ENCODE measurements at places on chromosomes 2 and 18.

DNA sequence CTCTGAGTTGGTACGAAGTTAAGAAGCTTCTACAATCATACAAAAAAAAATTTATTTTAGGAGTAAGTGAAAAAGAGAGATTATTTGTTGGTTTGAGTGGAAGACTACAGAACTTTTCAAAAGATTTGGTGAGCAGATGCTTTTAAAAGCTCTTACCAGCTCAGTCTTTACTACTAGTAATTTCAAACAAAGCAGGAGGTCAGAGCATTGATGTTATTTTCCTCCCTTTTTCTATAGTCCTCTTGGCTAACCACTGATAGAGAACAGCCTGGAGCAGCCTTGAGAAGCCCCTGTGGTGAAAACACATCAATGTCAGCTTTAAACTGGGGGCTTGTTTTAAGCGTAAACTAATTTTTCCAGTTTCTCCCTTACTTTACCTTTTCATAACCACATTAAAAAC is 559.3 kb upstream of the CDH2 start:
- DNase-seq: no peak

DNA sequence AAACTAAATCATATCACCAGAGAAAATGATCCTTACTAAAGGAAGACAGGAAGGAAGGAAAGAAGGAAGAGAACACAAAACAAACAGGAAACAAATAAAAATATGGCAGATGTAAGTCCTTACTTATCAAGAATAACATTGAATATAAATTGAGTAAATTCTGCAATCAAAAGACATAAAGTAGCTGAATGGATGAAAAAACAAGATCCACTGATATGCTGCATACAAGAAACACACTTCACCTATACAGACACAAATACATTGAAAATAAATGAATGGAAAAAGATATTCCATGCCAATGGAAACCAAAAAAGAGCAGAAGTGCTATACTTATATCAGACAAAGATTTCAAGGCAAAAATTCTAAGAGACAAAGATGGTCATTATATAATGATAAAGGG is 18.0 kb upstream of the SRD5A2 start:
- DNase-seq: no peak

- no peak for DNase-seq
These were observed 37.7 kb downstream of the PSD4 start for GRCh38 chr2:113211226-113212105.

- DNase-seq: no peak
These were observed 19.6 kb upstream of the TDRD15 start for GRCh38 chr2:21104030-21104660.

DNA sequence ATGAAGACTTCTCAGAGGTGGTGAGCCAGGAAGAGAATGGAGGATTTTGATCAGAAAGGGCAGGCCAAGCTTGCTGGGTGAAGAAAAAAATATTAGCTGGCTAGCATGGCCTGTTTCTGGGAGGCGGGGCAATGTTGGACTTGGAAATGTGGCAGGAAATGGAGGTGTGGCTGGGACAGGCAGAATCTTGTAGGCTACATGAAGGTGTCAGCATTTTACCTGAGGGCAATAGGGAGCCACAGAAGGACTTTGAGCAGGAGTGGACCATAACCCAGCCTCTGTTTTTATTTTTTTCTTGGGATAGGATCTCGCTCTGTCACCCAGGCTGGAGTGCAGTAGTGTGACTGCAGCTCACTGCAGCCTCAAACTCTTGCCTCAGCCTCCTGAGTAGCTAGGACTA is 31.7 kb downstream of the EMX1 start:
- DNase-seq: no peak

GRCh38 chr2:210577263-210578071 is 21.1 kb downstream of the CPS1 start:
- peak; percentile 17 for DNase-seq

DNA sequence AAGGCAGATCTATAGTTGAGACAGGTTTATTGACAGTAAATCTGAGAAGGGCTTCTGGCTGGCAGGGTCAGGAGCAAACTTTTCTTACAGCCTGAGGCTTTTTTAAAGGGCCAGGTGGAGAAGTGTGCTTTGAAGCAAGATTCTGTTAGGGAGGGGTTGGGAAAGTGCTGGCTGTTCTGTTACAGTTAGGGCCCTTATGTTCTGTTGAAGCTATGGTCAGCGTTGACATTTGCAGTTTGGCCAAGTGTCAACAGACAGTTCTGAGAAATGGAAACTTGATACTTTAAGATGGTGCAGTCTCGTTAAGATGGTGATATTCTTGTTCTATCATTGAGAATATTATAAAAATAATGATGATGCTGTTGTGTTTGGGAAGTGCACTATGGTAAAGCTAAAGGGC is 154.2 kb downstream of the RDH14 start:
- DNase-seq: no peak

DNA sequence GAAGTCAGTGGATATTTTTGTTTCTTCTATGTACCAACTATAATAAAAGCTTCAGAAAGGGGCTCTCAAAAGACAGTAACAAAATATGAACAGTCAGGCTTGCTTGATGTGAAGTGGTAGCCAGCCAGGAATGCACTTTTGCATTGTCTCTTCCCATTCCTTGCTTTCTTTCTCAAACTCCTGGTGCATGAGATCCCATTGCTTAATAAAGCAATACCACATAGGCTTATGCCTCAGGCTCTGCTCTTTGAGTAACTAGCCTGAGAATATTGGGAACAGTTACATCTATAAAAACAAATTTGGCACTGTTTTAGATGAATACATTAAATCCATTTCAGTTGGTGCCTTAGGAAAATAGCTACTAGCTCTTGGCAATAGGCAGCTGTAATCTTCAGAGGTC is 62.6 kb upstream of the ST6GAL2 start:
- no peak for DNase-seq

- no peak for DNase-seq
These were observed 453.4 kb downstream of the KCNJ3 start for GRCh38 chr2:155151945-155152344.

DNA sequence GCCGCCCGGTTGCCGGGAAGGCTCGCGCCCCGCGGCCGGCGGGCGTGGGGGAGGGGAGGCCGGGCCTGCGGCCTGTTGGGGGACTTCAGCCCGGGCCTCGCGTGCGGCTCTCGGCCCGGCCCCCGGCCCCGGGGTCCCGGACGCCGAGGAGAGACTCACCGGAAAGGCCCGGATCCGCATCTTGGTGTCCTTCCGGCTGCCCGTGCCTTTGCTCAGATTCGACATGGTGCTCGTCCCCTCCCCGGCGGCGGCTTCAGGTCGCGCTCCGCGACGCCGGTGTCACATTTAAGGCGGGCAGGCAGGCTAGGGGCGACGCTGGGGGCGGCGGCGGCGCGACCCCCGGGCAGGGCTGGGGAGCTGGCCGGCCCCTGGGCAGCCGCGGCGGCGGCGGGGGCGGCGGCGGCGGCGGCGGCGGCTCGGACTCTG is 365 bp downstream of the CUL3 start:
- DNase-seq: peak; percentile 64

GRCh38 chr18:21443776-21444464 is 156.6 kb downstream of the ESCO1 start:
- no peak for DNase-seq

- no peak for DNase-seq
These were observed 432.0 kb downstream of the SETBP1 start for GRCh38 chr18:45112682-45113081.

- no peak for DNase-seq
These were observed 270.4 kb downstream of the TWIST2 start for GRCh38 chr2:239118264-239118663.

DNA sequence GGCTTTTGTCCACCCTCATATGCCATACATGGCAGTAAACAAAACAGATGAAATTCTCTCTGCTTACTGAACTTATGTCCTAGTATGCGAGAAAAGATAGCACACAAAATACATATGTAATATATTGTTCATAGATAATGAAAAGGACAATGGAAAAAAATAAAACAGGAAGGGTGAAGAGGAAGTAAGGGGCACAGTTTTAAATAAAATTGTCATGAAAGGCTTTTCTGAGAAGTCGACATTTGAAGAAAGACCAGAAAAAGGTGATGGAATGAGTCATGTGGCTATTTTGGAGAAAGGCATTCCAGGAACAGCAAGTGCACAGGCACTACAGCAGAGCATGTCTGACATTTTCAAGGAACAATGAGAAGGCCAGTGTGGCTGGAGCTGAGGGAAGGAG is 56.4 kb downstream of the KCNH7 start:
- DNase-seq: no peak

DNA sequence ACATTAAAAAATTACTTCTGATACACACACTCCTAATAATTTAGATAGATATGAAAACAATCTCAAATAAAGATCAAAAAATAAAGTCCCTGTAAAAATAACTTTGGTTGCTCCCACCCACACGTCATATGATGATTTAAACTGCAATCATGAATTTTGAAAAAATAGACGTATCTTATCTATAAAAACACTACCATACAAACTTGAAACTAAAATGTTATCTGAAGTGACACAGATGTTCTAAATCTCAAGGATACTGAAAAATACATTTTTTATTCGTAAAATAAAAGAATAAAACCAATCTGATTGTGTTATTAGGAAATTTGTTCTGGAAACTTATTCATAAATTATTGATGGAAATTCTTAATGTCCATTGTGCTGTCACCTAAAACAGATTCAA is 8.1 kb upstream of the BOLA3 start:
- no peak for DNase-seq

DNA sequence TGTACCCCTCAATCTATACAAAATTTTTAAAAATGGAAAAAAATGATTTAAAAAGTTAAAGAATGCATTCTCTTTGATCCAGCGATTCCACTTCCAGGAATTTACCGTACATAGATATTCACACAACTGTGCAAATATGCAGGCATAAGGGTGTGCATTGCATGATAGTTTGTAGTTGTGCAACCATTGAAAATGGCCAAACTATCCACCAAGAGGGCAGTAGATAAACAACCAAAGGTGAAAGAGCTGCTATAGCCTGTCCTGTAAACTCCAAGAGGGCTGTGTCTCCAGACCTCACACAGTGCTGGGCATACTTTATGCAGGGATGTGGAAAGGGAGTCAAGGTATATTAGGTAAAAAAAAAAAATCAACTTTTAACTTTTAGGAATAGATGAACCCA is 116.5 kb upstream of the NEDD4L start:
- DNase-seq: no peak

DNA sequence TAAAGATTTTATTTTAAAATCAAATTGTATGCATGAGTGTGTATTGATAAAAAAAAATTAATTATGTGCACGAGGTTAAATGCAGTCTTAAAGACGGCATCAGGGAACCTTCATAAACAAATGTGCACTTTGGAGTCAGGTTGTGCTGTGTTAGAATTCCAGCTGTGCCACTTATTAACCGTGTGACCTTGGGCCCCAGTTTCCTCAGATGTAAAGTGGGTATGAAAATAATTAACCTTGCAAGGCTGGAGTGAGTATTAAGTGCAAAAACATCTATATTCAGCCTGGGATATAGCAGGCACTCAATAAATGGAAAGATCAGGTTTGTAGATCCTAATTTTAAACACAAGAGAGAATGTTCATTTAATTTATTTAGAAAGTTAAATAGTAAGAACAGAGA is 14.5 kb upstream of the MYCN start:
- no peak for DNase-seq

- peak; percentile 86 for DNase-seq
These were observed 8.9 kb downstream of the TEX44 start for GRCh38 chr2:231601356-231602229.

- no peak for DNase-seq
These were observed 190.4 kb downstream of the KIAA1328 start for GRCh38 chr18:37019157-37019827.

DNA sequence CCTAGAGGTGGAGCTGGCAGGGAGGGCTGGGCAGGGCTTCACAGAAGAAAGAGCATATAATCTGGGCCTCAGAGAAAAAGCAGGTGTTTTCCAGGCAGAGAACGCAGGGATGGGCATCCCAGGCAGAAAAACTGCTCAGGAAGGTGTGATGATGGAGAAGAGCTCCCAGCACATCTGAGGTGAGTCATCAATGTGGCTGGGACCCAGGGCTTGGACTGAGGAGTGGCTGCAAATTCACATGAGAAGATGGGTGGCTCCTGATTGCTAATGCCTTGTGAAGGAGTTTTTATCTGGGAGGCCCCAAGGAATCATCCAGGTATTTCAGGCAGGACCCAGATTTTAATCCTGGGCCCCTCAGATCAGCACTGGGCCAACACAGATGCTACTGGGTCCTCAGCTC is 10.2 kb downstream of the IL1F10 start:
- no peak for DNase-seq

DNA sequence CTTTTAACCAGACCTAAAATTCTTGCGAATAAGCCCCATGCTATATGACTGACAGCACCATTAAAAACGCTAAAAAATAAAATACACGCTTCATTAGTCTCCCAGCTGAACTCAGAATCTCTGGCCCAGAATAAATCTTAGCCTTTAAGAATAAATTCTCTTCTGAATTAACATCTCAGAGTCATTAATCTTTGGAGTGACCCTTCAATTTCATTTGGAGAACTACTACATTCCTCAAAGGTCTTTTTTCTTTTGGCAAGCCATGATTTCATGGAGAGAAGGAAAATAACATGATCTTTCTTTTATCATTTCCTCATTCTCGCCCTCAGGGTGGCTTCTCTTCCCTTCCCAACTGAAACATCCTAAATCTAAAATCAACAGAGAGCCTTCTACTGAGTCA is 259.0 kb downstream of the AFF3 start:
- DNase-seq: no peak

GRCh38 chr2:238494573-238494961 is 67.8 kb downstream of the ASB1 start:
- DNase-seq: no peak

DNA sequence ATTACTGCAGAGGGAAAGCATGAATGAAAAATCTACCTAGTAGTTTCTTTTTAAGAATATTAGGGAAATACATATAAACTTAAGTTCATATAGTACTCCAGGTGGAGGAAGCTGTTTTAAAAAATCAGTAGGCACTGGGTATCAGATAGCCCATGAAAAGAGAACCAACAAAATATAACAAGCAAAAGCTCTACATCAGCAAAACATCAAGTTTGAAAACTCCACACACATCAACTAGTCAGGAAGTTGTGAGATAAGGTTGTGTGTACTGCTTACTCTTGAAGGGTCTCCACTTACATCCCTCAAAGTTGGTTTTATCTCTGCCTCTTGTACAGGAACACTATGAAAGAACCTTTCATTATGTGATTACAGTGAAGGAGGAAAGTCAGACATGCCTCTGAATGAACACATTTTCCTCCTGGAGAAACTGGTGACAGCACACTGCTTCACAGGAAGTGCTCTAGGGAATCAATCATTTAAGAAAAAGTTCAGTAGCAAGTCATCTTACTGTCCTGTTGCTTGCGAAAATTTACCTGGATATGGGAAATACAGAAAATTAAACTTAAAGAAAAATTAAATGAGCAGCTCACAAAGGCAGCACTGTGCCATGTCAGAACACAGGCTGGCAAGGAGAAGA is 57.7 kb downstream of the THADA start:
- no peak for DNase-seq

DNA sequence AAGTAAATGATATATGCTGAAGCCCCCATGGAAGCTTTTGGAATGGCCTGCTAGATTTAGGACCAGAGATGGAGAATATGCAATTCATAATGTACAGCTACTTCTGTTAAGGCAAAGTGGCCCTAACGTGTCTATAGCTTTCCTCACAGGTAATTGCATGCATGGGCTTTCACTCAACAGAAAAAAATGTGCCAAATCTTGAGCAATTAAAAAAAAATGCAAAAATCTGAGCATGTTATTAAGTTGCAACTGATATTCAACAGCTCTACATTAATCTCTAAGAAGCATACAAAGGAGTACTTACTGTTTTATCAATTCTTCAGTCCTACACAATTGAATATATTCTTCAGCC is 79.6 kb downstream of the EFEMP1 start:
- DNase-seq: no peak

- no peak for DNase-seq
These were observed 30.7 kb upstream of the ELAC1 start for GRCh38 chr18:50937183-50937582.

Measured in left lung (tissue), 14 donors.